Fibroblast of mammary gland (primary cell): ENCODE measurements at places on chromosomes 7 and 10.

GRCh38 chr7:16779051-16779450, 25.5 kb downstream of the TSPAN13 start:
- DNase-seq = no peak

- no peak for DNase-seq
Observed at GRCh38 chr7:51046103-51046466, 263.4 kb upstream of the GRB10 start.

DNA sequence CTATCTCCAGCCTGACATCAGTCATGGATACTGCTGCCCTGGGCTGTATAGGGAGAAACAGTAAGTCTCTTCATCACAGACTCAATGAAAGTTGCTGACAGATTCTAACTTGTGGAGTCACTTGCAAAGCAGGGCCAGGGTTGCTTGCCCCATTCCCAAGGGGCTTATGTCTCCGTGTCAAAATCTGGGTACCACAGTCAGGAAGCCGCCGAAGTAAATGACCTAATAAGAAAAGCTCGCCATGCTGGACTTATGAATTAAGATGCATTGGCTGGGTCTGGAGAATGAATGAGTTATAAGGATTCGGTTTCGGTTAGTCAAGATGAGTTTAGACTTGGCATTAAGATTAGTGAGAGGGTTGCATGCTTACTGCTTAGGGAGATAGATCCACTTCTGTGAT, 10.8 kb upstream of the OR6V1 start:
- DNase-seq = no peak

GRCh38 chr10:107942826-107943225, 778.3 kb upstream of the SORCS1 start:
- no peak for DNase-seq
